ENCODE measurements at places on chromosomes 7 and 10. TPM values are rescaled to one million over a fixed set of nuclear protein-coding genes. Genes with fewer than 3 reads are reported as not detected.

ASZ1 gene
- total RNA-seq, result not detected

SLC18A3 gene
- total RNA-seq, result not detected

PON1 gene
- total RNA-seq, result not detected

TYW1B gene
- 0.99 TPM for total RNA-seq

LIPM gene
- total RNA-seq, result 0.82 TPM

CFAP46 gene
- 0.09 TPM for total RNA-seq

CCDC172 gene
- total RNA-seq, result not detected
